Aorta (tissue), 5 donors: ENCODE measurements at places on chromosomes 1 and 21. TPM values are rescaled to one million over a fixed set of nuclear protein-coding genes. Genes with fewer than 3 reads are reported as not detected.
A peak's percentile ranks its signal among the peaks of the same experiment; 100 is the strongest.

MAP1LC3C gene
- total RNA-seq = 0.39 TPM

TTC24 gene
- total RNA-seq = not detected

DNA sequence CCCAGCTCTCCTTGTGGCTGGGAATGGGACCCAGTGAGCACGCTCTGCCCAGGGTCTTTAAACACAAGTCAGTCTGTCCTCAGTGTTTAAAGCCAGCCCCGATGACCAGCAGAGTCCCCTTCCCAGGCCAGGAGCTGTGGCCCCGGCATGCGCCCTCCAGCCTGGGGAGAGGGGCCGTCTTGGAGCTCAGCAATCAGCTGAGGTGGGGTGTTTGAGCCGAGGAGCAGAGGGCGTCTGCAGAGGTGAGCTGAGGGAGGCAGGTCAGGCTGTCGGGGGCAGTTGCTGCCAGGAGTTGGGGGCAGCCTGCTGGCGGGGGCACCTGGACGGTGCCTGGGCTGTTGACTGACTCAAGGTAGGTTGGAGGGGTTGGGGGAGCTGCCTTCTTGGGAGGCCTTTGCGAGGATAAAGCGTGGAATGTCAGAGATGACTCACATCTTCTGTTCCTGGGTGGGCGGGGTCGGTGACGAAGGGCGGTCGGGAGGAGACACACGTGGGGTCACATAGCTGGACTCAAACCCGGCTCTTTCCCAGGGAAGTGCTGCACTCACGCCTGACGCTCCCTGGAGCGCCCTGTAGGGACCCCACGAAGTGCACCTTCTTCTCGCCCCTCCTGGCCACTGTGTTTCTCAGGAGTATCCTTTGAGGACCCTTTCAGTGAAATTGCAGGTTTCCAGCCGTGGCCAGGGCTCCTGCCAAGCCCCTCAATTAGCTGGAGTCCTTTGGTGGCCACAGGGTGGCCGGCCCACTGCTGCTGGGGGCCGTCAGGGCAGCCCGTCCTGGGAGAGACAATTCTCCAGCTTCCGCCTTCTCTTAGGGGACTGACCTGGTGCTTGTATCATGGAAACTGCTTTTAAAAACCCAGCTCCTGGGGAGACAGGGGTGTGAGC is 86.2 kb downstream of the SIK1 start:
- H3K36me3 ChIP-seq = no peaks in the 10 kb centered on the region
- H3K27me3 ChIP-seq = no peaks in the 10 kb centered on the region
- H3K4me3 ChIP-seq = no peak overlapping the region
- no peak for DNase-seq

DNA sequence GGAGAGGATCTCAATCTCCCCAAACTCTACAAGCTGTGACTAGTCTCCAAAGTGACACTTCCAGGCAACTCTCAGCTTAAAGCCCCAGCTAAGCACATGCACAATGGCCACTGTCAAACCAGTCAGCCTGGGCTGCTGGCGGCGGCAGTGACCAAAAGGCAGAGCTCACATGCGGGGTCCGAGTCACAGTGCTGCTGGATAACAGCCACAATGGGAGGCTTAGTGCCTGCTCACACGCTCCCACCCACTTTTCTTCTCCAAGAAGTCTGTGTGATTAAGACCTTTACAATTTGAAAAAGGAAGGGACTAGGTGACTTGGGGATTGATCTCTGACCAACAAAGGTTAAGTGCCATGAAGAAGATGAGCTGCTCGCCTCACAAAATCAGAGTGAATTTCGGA is 16.8 kb downstream of the RIPK4 start:
- no peak overlapping the region for H3K27ac ChIP-seq
- DNase-seq = peak; percentile 39
- no peaks in the 10 kb centered on the region for H3K36me3 ChIP-seq
- no peak overlapping the region for H3K4me3 ChIP-seq
- no peaks in the 10 kb centered on the region for H3K27me3 ChIP-seq
- H3K4me1 ChIP-seq = no peaks in the 10 kb centered on the region

- no peak overlapping the region for H3K4me3 ChIP-seq
- no peaks in the 10 kb centered on the region for H3K36me3 ChIP-seq
- no peaks in the 10 kb centered on the region for H3K4me1 ChIP-seq
- no peak overlapping the region for H3K27ac ChIP-seq
Observed at GRCh38 chr1:224052772-224053171, 61.1 kb upstream of the FBXO28 start.

GRCh38 chr1:177596485-177596884 is 373.4 kb downstream of the SEC16B start:
- no peak for DNase-seq
- H3K27ac ChIP-seq = no peak overlapping the region
- no peaks in the 10 kb centered on the region for H3K36me3 ChIP-seq
- H3K27me3 ChIP-seq = peaks cover 2% of the 10 kb centered on the region

GABRD gene
- 1.2 TPM for total RNA-seq
